ENCODE measurements at places on chromosomes 7 and 10.

- DNase-seq, result peak; percentile 70
Observed at GRCh38 chr10:60430017-60430416, 40.3 kb upstream of the ANK3 start.

- DNase-seq, result no peak
Observed at GRCh38 chr10:30158325-30158960, 99.1 kb upstream of the JCAD start.

DNA sequence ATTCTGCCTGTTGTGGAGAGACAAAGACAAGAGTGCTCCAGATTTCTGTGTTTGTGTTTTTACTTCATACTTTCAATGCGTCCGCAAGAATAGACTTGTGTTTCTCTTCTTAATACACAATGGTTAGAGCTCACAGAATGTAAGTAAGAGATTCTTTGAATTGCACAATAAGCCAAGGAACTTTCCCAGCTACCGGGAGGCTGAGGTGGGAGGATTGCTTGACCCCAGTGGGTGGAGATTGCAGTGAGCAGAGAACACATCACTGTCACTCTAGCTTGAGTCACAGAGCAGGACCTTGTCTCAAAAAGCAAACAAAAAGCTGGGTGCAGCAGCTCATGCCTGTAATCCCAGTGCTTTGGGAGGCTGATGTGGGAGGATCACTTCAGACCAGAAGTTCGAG, 250.7 kb upstream of the MYO3A start:
- no peak for DNase-seq

GRCh38 chr10:13834581-13835286, 248.0 kb downstream of the PRPF18 start:
- DNase-seq, result no peak

GRCh38 chr7:50436133-50436806, 13.9 kb downstream of the FIGNL1 start:
- peak; percentile 49 for DNase-seq

- DNase-seq, result no peak
Observed at GRCh38 chr10:59284118-59284975, 78.0 kb downstream of the FAM13C start.

GRCh38 chr10:33136271-33136670, 178.2 kb upstream of the ITGB1 start:
- no peak for DNase-seq

DNA sequence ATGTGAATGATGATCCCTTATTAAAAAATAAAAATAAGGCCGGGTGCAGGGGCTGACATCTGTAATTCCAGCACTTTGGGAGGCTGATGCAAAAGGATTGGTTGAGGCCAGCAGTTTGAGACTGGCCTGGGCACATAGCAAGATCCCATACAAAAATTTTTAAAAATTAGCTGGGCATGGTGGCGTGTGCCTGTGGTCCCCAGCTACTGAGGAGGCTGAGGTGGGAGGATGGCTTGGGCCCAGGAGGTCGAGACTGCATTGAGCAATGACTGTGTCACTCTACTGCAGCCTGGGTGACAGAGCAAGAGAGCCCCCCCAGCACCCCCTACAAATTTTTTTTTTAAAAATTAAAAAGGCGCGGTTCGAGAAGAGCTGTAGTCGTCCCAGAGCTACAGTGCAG, 1.2 kb upstream of the BRI3 start:
- DNase-seq, result no peak

DNA sequence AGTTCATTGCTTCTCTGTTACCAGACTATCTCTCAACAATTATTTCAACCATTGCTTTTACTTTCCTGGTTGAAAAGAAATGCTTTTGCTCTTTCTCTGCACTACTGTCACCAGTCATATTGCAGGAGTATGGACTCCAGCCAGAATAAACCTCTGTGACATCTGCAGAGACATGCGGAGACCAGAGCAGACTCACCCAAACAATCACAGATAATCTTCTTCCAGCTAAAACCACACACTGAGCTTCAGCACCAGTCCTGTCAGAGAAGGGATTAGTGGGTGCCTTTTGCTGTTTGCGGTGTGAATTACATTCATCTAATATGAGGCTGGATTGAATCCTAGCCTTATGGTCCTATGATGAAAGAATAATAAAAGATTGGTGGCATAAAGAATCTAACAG, 258.6 kb downstream of the CNTNAP2 start:
- no peak for DNase-seq

GRCh38 chr10:35803046-35803445, 160.9 kb upstream of the FZD8 start:
- DNase-seq, result no peak

GRCh38 chr7:145036604-145037405, 201.0 kb upstream of the TPK1 start:
- DNase-seq, result peak; percentile 4

GRCh38 chr7:113731571-113731970, 187.2 kb downstream of the PPP1R3A start:
- no peak for DNase-seq

DNA sequence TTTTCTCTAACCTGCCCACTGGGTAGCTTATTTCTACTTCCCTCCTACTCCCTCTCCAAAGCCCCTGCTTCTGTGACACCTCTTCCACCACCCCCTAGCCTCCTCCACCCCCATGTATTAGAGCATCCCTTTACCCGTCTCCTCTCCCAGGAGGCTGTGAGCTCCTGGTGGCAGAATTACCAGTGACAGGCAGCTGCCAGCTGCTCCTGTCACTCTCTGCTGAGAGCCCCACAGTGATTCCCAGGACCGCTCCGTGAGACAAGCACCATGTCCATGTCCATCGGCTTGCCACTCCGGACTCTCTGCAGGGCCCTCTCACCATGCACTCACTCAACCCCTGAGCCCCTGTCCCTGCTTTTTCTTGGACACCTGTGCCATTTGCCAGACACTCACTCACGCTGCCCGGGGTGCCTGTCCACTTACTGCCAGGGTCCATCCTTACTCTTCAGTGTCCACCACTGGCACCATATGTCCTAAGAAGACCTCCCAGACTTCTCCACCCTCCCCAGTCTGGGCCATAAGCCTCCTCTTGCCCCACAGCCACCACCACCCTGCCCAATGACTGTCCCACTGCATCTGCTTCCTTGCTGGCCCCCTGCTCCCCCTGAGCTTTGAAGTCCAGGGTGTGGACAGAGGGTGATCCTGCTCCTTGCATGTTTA, 9.8 kb downstream of the WDFY4 start:
- no peak for DNase-seq

GRCh38 chr7:121499624-121500023, 103.5 kb upstream of the FAM3C start:
- DNase-seq, result no peak

- DNase-seq, result no peak
Observed at GRCh38 chr7:6399351-6399750, 48.4 kb downstream of the DAGLB start.

DNA sequence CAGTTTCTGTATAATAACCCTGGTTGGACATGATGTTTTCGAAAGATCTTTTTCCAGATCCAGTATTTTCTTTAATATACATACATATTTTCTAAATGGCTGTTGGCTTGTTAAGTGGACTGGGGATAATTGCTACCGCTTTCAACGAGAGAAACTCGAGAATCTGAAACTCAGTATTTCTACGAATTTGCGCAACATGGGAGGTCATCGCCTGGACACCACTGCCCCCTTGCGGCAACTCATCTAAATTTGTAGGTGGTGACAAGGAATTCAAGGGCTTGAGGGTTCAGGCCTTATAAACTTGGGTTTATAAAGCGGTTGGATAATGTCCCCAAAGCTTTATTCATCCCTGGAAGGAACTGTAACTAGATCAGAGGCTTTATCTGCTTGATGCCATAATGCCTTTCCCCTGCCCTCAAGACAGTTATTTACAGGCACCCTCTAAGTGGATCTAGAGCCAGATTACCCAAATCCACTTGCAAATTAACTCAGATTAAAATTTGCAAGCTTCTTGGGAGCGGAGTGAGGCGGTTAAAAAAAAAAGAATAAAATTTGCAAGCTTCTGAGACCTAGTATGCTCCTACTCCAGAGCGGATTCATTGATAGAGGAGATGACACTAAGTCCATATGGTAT, 21.3 kb upstream of the KCNK18 start:
- DNase-seq, result peak; percentile 75

- DNase-seq, result peak; percentile 46
Observed at GRCh38 chr7:23938937-23939552, 229.0 kb downstream of the STK31 start.

DNA sequence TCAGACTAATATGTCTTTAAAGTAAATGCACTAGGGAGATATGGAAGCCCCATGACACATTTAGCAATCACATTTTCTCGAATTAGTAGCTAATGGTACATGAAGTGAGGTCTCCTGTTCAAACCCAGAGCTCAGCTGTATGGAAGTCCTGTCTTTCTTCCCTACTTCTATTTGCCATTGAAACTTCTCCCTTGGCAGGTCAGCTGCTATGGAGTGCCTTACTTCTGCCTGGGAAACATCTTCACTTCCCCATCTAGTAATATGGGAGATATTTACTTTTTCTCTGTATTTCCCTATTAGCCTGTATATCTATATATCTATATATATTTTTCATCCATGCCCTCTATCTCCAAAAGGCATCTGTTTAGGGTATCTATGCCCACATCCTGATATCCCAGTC, 225.3 kb upstream of the INHBA start:
- no peak for DNase-seq

DNA sequence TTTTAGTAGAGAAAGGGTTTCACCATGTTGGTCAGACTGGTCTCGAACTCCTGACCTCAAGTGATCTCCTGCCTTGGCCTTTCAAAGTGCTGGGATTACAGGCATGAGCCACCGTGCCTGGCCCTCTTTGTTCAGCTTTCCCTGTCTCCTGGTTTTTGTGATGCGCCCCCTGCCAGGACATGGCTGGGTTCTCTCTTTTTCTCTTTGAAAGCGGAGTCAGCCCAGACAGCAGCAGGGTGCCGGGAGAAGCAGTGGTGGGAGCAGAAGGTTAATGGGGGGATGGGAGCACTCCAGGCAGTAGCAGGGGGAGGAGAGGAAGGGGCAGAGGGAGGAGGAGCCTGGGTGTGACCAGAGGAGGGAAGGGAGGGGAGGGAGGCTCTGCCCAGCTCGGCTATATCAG, 1.8 kb downstream of the MUC3A start:
- no peak for DNase-seq

- DNase-seq, result no peak
Observed at GRCh38 chr10:53135213-53135896, 362.8 kb upstream of the MBL2 start.

GRCh38 chr10:30056767-30057355, 2.5 kb downstream of the JCAD start:
- no peak for DNase-seq

GRCh38 chr10:132503581-132504421, 33.8 kb upstream of the INPP5A start:
- DNase-seq, result no peak

DNA sequence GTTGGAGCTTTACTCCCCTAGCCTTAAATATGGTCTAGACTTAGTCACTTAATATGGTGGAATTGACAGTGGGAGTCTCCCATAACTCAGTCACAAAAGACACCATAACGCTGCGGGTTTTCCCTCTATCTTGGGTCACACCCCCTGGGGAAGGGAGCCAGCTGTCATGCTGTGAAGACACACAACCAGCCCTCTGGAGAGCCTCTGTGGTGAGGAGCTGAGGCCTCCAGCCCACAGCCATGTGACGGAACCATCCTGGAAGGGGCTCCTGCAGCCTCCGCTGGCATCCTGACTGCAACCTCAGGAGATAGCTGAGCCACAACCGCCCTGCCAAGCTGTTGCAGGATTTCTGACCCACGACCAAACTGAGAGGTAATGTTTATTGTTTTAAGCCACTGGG, 37.9 kb downstream of the PAXIP1 start:
- no peak for DNase-seq

DNA sequence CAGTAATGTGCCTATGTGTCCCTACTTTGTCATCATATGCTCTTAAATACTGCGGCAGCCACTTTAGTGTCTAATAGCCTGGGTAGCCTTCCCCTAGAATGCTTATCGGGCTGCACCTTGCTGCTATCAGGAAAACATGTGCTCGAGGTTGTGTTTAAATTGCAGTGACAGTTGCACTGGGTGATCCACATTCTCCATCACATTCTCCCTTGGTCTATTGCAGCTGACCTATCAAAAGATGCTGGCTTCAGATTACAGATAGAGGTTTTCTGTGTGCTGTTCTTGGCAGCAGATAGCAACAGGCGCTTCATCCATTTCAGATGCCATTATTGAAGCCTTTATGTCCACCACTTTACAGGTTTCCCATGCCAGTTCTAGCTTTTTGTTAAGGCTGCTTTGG, 130.1 kb upstream of the MDFIC start:
- DNase-seq, result no peak

GRCh38 chr10:92747600-92747999, 57.8 kb downstream of the HHEX start:
- DNase-seq, result no peak

DNA sequence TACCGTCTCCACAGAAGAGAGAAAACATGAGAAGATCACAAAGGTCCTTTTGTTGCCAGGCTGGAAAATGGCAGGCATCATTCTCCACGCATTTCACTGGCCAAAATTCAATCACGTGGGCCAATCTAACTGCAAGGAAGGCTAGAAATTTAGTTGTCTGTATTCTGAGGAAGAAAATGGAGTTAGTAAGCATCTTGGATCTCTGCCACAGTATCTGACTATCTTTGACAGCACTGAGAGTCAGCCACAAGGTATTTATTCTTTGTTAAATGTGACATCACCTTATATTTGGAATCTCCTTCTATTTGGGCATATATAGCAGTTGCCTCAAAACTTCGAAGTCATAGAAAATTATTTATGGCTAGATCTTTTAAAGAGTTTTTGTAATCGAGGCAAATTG, 213.9 kb downstream of the NSUN6 start:
- no peak for DNase-seq

DNA sequence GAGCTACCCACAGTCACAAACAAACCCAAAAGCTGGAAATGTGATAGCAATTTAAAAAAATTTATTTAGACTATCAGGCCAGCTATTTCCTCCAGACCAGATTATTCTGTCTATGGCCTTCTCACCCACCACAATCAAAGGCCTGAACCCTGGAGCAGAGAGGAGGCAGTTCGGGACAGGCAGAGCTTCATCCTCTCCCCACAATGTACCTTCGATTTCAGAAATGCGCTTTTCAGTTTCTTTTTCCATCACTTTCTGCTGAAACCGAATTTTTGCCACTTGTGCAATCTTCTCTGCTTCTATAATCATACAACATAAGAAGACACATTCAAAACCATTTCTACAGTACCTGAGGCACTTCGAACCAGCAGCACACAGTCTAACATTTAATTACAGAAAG, 29.9 kb downstream of the ERLIN1 start:
- no peak for DNase-seq

DNA sequence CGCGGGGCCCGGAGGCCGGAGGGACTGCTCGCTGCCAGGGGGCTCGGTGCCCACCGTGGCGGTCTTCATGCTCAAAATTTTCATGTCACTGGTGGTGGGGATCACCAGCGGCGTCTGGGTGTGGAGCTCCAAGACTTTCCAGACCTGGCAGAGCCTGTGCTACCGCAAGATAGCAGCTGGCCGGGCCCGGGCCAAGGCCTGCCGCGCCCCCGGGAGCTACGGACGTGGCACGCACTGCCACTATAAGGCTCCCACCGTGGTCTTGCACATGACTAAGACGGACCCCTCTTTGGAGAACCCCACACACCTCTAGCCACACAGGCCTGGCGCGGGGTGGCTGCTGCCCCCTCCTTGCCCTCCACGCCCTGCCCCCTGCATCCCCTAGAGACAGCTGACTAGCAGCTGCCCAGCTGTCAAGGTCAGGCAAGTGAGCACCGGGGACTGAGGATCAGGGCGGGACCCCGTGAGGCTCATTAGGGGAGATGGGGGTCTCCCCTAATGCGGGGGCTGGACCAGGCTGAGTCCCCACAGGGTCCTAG, 2.0 kb downstream of the FZD9 start:
- no peak for DNase-seq

- no peak for DNase-seq
Observed at GRCh38 chr7:151411551-151411950, 1.7 kb upstream of the WDR86 start.

GRCh38 chr10:32446536-32447406, 831 bp downstream of the CCDC7 start:
- no peak for DNase-seq
